CD4-positive, alpha-beta T cell treated with Interleukin-15 for 1 hour (primary cell): ENCODE measurements at places on chromosomes 2 and 18.

GRCh38 chr2:74004212-74005182 is 19.8 kb downstream of the TET3 start:
- no peak for DNase-seq

GRCh38 chr2:104599787-104600510 is 254.0 kb upstream of the POU3F3 start:
- DNase-seq = no peak

DNA sequence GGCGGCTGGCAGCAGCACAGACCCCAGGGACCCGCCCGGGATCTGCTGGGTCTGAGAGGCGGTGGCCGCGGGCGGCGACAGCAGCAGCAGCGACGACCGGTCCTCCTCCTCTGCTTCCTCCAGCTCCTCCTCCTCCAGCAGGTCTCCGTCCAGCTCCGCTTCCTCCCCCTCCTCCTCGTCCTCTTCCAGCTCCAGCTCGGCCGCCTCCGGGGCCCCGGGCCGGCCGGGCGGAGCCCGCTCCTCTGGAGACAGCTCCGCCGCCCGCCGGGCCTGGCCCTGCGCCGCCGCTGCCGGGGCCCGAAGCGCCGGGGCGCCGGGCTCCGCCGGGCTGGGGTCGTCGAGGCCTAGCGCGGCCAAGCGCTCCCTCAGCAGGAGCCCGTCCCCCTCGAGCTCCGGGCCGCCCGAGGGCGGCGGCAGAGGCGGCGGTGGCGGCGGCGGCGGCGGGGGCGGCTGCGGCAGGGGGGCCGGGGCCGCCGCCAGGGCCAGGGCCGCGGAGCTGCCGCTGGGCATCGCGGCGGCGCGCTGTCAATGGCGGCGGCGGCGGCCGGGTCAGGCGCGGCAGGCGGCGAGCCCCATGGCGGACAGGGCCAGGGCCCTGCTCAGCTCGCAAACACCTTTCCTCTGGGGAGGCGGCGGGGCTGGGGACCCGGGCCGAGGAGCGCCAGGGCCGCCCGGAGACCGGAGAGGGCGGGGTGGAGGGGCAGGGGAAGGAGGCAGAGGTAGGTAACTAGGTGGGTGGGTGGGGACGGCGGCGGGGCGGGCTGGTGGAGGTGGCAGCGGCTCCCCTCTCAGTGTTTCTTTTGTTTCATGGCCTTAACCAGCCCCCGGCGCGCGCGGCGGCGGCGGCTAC is 445 bp downstream of the MEX3C start:
- peak; percentile 47 for DNase-seq

- no peak for DNase-seq
Observed at GRCh38 chr2:226618875-226619605, 180.6 kb downstream of the IRS1 start.

DNA sequence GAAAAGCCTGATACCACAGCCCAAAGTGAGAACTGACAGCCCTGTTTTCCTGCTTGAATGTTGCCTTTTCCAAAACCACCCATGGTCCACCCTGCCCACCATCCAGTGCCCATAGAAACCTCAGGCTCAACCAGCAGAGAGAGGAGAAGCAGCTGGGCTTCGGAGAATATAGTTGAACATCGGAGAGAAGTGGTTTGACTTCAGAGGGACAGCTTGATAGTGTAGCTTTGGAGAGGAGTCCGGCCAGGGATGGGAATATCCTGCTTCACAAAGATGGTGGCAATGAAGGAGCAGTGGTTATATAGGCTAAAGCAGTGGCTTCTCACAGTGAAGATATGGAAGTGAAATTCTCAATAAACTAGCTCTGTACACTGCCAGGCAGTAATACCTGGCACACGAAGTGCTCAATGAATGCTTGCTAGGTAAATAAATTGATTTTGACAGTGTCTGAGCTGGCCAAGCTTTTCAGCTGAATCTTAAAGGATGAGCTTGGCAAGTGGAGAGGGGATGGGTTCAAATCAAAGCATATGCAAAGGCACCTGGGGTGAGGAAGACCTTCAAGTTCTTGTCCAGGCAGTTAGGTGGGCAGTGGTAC is 21.2 kb downstream of the AFF3 start:
- DNase-seq = no peak

DNA sequence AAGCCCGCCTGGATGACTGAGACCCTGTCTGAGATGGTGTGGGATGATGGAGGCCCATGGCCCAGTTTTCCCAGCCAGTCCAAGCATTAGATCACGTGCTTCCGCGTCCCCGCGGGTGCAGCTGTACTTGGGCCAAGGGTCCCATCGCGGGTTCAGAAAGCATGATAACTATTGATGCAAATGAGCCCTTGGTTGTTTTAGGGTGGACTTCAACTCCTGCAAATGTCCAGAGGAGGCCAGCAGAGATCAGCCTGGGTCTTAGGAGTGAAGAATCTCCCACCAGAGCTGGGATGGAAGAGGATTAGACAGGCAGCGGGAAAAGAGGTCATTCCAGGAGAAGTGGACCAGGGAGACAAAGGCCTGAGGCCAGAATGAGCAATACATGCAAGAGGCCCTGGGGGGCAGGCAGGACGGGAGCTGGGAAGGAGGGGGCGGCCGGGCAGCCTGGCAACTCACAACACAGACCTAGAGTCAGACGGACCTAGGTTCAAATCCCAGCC is 89.9 kb upstream of the TMEM247 start:
- no peak for DNase-seq

DNA sequence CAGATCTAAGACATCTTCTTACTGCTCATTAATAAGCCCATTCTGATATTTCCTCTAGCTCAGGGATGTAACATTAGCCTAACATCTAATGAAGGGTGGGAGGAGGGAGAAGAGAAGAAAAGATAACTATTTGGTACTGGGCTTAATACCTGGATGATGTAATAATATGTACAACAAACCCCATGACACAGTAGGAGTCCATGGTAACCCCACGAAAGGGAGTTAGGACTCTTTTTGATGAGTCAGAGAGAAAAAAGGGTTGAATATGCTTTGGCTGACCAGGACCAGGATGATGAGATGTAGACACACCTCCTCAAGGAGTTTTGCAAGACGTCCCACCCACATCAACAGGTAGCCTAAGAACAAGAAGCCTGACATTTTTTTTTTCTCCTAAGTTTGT is 34.4 kb upstream of the DLX2 start:
- no peak for DNase-seq

GRCh38 chr18:79403723-79404566 is 8.2 kb downstream of the NFATC1 start:
- no peak for DNase-seq

- no peak for DNase-seq
Observed at GRCh38 chr18:78765637-78766281, 213.9 kb upstream of the SALL3 start.

DNA sequence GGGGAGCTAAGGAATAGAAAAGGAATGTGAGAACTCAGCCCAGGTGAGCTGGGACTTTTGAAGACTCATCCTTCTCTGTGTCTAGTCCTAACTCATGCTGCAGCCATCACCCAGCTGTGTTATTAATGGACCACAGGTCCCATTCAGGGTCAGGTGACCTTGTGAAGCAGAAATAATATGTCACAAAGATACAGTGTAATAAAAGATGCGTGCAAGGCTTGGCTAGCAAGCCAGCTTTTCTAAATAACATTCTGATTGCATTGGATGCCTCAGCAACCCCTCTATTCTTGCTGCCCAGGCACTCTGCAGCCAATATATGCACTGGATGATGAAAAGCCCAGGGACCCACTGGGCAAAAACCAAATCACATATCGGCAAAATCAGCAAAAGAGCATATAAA is 393.1 kb upstream of the PIK3C3 start:
- DNase-seq = no peak

- DNase-seq = no peak
Observed at GRCh38 chr18:2776601-2777000, 70.2 kb upstream of the EMILIN2 start.

GRCh38 chr2:241967467-241968144 is 98.1 kb downstream of the RTP5 start:
- peak; percentile 49 for DNase-seq

GRCh38 chr18:35045121-35045520 is 3.9 kb downstream of the MAPRE2 start:
- no peak for DNase-seq

- no peak for DNase-seq
Observed at GRCh38 chr18:56501896-56502295, 136.5 kb downstream of the TXNL1 start.

- DNase-seq = no peak
Observed at GRCh38 chr2:54208364-54209240, 47.4 kb downstream of the TSPYL6 start.

DNA sequence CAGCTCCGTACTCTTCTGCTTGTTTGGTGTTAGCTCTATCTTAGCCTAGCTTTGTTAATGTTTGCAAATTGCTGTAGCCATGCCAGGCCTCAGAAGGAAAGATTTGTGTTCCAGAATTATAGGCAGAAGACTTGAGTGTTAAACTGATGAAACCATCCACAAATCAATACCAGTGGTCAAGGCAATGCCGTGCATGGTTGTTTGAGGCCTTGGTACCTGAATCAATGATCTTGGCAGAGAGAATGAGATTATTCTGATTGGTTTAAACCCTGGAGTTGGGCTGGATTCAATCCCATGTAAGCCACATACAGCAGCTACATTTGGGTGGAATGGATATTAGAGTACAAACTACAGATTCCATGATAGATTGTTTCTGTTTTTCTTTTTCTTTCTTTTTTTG is 4.9 kb downstream of the HADHB start:
- no peak for DNase-seq

DNA sequence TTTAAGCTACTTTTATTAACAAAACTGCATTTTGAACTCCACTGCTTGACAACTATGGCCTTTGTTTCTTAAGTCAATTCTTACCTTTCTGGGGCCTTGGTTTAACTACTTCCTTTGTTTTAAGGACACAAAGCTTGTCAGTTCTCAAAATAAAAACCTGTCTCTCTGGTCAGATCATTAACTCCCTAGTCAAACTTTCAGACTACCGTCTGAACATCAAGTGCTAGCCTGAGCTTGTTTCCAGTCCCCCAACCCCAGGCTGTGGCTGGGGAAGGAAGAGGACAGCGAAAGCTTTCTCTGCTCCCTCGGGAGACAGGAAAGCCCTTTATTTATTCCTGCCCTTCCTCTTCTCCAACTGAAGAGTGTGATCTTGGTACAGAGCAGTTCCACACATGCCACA is 1.7 kb downstream of the SH3YL1 start:
- no peak for DNase-seq

- DNase-seq = no peak
Observed at GRCh38 chr2:193088026-193088425, 893.3 kb upstream of the TMEFF2 start.

GRCh38 chr2:120619579-120619978 is 116.1 kb upstream of the GLI2 start:
- DNase-seq = no peak

DNA sequence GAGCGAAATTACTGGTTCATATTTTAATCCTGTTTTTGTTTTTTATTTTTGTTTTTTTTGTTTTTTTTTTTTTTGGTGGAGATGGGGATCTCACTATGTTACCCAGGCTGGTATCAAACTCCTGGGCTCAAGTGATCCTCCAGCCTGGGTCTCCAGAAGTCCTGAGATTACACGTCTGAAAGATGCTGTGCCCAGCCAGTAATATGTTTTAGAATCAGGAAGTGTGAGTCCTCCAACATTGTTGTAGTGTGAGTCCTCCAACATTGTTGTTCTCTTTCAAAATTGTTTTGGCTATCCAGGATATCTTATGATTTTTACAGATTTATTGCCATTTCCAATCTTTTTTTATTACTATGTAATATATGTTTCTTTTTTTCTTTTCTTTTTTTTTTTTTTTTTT is 23.1 kb downstream of the TPRKB start:
- DNase-seq = no peak

DNA sequence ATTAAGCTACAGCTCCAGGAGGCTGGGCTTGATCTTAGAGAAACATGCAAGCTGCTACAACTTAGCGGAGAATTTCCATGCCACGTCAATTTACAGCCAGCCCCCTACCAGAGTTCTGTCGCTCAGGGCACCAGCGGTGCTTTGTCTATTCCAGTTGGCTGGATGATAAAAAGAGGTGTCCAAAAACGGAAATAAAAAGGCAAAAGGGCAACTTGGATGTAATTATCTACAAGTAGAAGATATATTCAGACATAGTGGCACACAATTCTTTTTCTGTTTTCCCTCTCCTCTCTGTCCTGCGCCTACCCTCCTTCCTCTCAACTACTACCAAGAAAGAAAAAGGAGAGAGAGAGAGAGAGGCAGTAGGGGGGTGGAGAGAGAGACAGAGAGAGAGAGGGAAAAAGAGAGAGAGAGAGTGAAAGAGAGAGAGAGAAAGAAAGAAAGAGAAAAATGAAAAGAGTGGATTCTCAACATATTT is 363 bp upstream of the RFTN2 start:
- no peak for DNase-seq

DNA sequence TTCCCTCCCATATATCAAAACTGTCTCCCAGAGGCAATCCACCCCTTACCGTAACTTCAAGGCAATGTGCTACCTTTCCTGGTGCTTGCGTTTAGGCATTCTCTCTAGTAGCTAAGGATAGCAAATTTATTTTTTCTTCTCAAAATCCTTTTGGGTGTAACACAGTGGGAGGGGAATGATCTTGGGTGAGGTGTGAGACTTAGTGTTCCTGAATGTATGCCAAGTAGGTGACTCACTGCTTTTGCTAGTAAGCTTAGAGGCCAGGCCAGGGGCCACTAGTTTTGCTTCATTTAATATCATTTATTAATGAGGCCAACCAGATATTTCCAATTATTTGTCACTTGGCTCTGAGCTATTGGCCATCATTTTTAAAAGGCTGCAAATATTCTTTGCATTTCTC is 135.5 kb downstream of the NAPG start:
- DNase-seq = no peak

DNA sequence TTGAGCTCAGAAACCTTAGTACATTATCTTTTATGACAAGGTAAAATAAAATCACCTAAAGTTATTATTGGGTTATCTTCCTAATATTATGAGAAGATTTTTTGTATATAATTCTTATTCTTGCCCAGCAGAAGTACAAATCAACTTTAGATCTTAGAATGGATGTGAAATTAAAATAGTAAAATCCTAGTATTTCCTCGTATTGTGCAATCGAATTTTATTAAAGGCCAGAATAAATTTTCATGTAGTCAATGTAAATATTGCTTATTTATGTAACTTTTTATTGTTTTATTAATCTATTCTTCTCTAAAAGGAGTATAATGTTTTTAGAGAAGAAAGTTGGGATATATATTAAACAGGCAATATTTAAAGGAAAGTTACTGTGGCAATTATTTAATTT is 12.7 kb downstream of the MARS2 start:
- DNase-seq = no peak

DNA sequence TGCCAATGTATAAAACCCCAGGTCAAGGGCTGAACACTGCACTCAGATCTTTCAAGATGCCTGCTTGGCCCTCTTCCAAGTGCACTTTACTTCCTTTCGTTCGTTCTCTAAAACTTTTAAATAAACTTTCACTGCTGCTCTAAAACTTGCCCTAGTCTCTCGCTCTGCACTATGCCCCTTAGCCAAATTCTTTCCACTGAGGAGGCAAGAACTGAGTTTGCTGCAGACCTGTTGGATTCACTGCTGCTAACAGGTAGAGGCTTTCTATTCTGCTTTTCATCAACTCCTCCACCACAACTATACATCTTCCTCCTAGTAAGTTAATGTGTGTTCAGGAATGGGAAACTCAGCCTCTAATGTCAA is 467.9 kb downstream of the MBD2 start:
- DNase-seq = no peak

GRCh38 chr2:138369856-138370255 is 131.7 kb upstream of the SPOPL start:
- DNase-seq = no peak

GRCh38 chr18:59233017-59233410 is 13.1 kb downstream of the GRP start:
- no peak for DNase-seq

GRCh38 chr2:60535685-60536312 is 17.7 kb downstream of the BCL11A start:
- DNase-seq = no peak
